Muscle of arm (tissue), 14 donors: ENCODE measurements at places on chromosomes 7 and 10.
A peak's percentile ranks its signal among the peaks of the same experiment; 100 is the strongest.

- no peak for DNase-seq
Observed at GRCh38 chr10:5135581-5135980, 41.4 kb downstream of the AKR1C3 start.

- no peak for DNase-seq
Observed at GRCh38 chr7:97107192-97107800, 10.2 kb upstream of the SDHAF3 start.

DNA sequence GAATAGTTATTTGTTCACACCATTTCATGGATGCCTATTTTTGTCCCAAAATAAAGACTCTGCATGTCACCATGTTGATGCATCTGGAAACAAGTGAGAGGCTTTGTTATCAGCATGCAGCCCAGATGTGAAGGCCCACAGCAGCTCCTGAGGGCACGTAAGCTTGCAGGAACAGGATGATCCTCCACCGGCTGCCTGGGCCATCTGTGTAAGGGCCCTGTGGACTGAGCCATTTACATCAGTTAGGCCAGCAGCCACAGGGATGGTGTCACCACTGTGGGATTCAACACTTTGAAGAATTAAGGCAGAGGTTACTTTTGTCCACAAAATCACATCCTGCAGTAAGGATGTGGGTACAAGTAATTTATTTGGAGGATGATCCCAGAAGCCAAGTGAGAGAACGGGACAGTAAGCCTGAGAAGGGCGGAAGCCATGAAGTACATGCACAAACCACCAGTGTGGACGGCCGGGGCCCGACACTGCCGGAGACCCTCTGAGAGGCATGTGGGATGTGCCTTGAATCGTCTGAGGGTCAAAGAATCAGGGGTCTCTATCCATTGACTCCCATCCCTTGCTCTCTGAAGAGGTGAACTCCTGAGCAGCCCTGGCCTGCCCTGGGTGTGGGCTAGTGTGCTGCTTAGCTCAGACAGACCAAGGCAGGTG, 609.7 kb downstream of the DNAJB6 start:
- DNase-seq = no peak

- DNase-seq = peak; percentile 55
Observed at GRCh38 chr10:77428691-77429395, 208.8 kb downstream of the KCNMA1 start.

GRCh38 chr10:58473976-58474375, 38.7 kb upstream of the BICC1 start:
- DNase-seq = no peak

- DNase-seq = no peak
Observed at GRCh38 chr7:17007841-17008240, 126.1 kb upstream of the AGR3 start.

GRCh38 chr7:100641860-100642533, 645 bp upstream of the TFR2 start:
- no peak for DNase-seq

DNA sequence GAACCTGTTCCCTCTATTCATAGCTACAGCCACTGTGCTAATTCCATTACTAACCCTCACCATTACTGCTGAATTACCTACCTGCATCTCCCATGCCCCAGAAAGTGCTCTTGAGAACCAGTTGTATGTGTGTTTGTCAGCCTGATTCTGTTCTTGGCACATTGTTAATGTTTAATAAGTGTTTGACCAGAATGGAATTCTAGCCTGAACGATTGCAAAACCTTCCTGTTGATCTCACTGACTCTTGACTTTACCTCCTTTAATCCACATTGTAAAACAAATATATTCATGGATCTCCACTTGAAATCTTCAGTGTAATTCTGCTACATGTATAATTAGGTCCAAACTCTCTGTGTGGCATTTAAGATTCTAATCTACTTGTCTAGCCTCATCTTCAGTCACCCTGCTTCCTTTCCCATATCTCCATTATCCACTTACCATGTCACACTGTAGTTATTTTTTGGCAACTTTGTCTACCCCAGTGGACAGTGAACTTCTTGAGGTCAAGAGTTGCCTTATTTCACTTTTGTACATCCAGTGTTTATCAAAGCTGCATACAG, 4.9 kb downstream of the ZNF277 start:
- no peak for DNase-seq
